Activated T-cell treated with anti-CD3 and anti-CD28 coated beads, Interleukin-2, amount 50 U/mL, for 48 hours (primary cell): ENCODE measurements at places on chromosomes 1 and 21.

DNA sequence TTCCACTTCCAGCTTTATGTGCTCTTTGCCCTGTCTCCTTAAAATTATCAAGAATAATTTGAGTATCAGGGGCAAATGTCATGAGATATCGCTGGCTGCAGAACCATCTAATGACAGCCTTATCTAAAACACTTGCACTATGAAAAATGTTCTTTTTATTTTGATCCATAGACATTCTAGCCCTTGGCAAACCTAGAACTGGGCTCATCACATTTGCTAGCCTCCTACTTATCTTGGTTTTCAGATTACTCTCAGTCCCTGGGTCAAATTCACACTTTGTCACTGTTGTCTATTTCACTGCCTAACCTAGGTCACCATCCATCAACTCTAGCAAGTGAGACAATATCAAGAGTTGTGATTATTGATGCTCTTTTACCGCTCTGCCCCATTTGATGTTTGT is 59.9 kb upstream of the IPO9 start:
- no peak for DNase-seq

GRCh38 chr1:2471587-2472001 is 4.5 kb upstream of the PLCH2 start:
- DNase-seq = no peak

DNA sequence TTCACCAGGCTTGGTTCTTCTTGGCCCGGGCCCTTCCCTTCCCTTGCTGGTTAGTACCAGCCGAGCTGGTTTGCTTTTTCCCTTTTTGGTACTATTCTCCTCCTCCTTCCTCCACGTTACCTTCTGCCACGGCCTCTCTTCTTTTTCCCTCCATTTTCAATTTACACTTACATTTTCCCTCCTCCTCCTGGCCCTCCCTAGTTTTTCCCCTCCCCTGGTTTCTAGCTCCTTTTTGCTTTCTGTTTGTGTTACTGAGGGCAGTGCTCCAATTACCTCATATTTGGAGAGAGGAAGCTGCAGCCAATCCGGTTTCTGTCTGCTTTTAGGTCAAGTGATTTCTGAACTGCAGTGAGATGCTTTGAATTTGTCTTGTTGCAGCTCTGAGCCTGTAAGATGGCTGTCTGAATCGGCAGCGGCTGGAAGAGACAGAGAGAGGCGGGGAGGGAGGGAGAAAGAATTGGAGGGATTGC is 63.7 kb downstream of the MACF1 start:
- DNase-seq = no peak

- no peak for DNase-seq
Observed at GRCh38 chr1:24752305-24752704, 7.1 kb downstream of the CLIC4 start.

- no peak for DNase-seq
Observed at GRCh38 chr1:3779265-3779911, 6.8 kb downstream of the SMIM1 start.

DNA sequence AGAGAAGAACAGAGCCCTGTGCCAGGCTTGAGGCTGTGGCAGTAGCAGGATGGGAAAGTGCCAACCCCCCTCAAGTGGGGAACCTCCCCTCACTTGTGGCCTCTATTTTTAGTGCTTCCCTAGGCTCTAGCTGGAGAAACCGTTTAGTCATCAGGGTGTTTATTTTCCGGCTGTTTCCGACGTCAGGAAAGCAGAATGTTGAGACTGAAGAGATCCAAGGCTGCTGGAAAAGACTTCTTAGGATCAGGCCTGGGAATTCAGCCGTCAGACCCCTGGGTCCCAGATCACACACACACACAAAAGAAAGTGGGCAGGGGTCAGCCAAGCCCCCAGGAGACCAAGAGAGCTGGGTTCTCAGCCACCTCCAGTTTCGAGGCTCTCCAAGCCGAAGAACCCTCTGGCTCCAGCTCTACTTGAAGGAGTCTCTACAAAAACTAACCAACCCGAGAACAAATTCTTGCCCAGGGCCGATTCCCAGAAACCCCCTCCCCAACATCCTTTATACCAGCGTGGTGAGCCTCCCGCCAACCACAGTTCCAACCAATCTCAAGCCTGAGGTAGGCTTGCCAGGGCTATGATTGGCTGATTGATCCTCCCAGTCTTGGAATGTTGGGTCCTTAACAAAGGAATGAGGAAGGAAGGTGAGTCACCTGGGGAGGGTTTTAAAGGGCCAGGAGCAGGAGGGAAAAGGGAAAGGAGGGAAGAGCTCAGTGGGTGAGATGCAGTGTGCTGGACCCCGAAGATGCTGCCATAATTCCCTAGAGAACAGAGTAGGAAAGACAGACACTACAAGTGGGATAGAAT is 2.5 kb upstream of the MEF2D start:
- no peak for DNase-seq

DNA sequence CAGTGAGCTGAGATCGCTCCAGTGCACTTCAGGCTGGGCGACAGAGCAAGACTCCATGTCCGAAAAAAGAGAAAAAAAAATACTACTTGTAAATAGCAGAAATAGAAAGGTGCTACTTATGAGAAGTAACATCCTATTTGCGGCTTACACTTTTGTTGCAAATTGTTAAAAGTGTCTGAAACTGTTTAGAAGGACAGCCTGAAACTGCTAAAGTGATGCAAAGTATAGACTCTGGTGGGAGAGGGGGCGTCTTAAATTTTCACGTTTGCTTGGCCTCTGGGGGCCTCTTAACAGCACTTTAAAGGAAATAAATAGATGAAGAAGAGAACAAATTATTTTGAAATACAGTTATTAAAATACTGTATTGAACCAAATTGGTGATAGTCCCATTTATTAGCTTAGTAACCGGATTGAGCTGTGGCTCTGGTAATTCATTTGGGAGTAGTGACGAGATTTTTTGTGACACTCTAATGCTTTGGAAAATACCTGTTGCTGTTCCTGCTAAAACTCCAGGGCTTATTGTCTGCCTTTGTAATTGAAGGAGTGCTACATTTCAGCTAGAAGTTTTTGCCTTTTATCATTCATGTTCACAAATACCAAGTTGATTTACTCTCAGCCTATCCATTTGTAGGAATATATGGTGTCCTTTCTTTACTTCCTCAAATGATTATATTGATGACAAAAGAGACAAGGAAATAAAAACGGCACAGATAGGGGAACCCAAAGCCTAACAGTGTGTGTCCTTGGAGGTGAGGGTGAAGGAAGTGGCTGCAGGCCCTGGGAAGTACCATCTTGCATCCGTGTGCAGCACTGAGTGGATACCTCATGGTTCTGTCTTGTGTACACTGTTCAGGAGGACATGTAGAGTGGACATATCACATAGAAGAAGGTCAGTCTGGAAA is 6.2 kb downstream of the PKNOX1 start:
- DNase-seq = no peak

- no peak for DNase-seq
Observed at GRCh38 chr1:19786988-19787423, 12.7 kb downstream of the TMCO4 start.
